ENCODE measurements at places on chromosomes 5 and 9.

- DNase-seq = peak; percentile 74
Observed at GRCh38 chr5:142939006-142939405, 168.8 kb downstream of the ARHGAP26 start.

- peak; percentile 32 for DNase-seq
Observed at GRCh38 chr9:7342229-7342628, 457.3 kb downstream of the DMAC1 start.

DNA sequence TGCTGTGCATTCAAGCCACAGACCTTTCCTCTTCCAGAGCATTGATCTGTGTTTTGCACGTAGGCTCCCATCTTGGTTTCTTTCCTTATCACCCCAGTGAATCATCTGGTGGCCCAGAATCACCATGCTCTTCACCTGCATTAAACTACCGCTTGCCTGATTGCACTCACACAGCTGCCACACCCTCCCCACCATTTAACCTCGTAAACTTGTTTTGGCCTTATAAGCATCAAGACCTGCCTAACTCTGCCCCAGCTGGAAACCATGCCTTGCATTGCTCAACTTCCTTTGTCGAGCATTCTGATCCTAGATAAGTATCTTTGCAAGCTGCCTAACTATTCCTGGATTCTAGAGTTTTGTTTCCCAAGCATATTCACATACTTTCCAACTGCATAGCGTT is 369.6 kb upstream of the SEMA6A start:
- DNase-seq = no peak

GRCh38 chr9:93204470-93205043 is 20.6 kb downstream of the WNK2 start:
- no peak for DNase-seq

GRCh38 chr5:159230657-159231056 is 21.3 kb upstream of the RNF145 start:
- no peak for DNase-seq

- no peak for DNase-seq
Observed at GRCh38 chr5:9222054-9222976, 323.6 kb downstream of the SEMA5A start.

DNA sequence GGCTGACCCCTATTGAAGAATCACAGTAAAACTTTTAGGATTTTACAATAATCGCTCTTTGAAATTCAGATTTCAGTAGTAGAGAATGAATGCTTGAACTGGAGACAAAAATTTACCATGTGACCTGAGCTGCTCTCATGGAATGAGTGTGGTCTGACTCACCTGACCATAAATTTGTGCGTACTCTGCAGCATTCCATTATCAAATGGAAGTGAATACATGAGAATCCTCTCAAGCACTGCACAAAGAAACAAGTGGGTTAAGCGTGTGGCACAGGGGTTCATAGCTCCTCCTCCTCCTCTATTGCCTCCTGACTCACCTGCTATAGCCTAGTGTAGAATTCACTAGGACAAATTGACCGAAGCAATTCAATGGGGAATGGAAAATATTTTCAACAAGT is 269.8 kb upstream of the CDH9 start:
- no peak for DNase-seq

- DNase-seq = no peak
Observed at GRCh38 chr5:114419959-114420358, 58.1 kb downstream of the KCNN2 start.

DNA sequence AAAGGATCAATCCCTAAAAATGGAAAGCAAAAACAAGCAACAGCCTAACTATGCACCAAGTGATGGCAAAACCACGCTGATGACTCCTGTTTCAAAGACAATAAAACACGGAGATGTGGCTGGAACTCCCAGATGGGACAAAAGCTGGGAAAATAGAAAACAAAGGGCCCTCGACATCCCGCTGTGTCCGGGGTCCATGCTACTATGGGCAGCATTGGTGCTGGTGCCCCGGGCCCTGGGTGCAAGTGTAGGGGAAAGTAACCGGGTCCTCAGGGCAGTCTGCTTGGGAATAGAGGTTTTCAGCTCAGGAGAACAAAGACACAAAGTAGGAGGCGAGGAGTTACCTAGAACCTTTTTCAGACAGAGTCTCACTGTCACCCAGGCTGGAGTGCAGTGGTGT is 46.1 kb downstream of the MRPL36 start:
- no peak for DNase-seq

- no peak for DNase-seq
Observed at GRCh38 chr5:57195060-57195459, 21.2 kb downstream of the GPBP1 start.

DNA sequence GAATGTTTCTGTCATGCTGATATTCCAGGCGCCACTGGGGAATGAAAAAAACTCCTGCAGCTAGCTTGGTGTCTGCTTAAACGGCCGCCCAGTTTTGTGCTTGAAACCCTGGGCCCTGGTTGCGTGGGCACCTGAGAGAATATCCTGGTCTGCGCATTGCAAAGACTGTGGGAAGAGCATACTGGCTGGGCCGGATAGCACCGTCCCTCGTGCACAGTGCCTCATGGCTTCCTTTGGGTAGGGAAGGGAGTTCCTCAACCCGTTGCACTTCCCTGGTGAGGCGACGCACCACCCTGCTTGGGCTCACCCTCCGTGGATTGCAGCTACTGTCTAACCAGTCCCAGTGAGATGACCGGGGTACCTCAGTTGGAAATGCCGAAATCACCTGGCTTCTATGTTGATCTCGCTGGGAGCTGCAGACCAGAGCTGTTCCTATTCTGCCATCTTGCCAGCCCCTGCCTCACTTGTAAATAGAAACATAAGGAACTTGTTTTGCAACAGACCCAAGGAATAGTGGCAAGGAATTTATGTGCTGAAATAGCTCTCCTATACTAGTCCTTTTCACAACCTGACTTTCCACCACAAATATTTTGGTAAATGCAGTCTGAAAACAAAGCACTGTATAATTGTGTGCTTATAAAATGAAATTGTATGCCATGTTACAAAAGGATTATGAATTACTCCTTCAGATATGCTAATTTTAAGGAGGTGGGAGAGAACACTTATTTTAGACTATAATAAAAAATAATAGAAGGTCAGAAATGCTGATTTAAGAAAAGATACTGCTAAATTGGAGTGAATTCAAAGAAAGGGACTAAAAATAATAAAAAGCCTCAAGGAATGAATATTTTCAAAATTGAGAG is 90.3 kb downstream of the ADAMTSL1 start:
- DNase-seq = no peak

GRCh38 chr5:1014781-1015221 is 6.2 kb downstream of the NKD2 start:
- no peak for DNase-seq

DNA sequence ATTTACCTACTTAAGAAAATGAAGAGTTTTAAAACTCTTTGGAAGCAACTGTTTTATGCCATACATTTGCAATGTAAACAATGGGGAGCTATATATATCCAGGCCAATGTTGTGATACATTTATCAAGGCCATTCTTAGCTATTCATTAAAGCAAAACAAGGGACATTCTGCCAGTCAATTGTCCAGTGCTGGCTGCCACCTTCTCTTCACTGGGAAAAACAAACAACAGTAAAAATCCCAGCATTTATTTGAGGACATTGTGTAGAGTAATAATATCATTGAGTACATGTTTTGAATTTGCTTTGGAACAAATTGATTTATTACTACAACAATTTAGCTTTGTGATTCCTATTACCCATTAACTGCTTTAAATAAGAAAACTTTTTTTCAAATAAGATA is 1107.4 kb downstream of the DTWD2 start:
- no peak for DNase-seq

DNA sequence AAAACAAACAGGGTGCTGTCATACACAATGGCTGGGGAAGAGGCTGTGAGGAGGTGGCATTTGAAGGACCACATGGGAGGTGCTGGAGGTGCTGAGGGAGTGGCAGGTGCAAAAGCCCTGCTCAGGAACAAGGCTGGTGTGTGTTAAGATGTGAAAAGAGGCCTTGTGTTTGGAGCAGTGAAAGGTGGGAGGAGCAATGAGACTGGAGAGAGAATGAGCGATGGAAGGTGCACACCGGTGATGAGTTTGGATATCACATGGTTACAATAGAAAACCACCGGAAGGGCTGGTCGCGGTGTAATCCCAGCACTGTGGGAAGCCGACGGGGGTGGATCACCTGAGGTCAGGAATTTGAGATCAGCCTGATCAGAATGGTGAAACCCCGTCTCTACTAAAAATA is 9.2 kb upstream of the FIBCD1 start:
- DNase-seq = no peak

DNA sequence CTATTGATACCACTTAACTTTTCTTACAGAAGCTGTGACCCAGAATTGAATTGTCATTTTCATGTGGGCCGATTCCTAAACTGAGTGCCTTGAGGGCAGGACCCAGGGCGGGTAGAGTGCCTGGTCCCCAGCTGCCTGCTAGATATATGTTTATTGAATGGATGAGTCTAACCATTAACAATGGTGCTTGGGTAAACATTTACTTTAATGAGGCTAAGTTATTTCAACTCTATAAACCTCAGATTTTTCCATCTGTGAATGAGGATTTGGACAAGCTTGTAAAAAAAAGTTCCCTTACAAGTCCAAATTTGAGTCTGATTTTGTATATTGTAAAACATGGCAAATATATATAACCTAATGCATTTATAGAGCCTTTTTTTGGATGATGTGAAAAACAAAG is 181.8 kb upstream of the ELL2 start:
- no peak for DNase-seq

- no peak for DNase-seq
Observed at GRCh38 chr5:57067597-57067924, 106.3 kb upstream of the GPBP1 start.

GRCh38 chr5:158801893-158802292 is 297.8 kb downstream of the EBF1 start:
- DNase-seq = no peak

DNA sequence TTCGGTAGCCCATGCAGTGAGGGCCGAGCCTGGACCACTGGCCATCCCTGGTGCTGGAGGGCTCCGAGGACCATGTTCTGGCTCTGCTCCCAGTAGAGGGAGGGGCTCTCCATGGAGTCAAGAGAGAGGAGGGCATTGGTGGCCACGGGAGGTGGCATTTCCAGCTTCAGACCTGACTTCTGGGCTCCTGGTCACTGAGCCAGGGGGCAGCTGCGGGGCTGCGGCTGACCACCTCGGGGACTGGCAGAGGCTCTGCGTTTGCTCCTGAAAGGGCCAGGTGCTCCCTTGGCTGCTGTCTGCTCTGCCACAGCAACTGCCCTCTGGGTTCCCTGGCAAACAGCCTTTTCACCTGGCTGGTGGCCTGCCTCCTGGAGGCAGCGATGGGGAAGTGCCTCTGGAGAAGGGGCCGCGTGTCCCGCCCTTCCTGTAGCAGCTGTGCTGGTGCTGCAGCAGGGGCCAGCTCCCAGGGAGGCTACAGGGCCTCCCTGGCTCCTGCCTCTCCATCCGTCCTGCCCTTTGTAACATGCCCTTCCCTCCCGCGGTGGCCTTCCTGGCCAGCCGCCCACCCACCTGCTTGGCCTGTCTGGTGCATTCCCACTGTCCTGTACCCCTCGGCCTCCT is 144.6 kb downstream of the CACNA1B start:
- DNase-seq = no peak
